Stimulated activated CD4-positive, alpha-beta T cell treated with anti-CD3 and anti-CD28 coated beads, TNF-alpha, amount 100 ng/mL, for 24 hours (primary cell): ENCODE measurements at places on chromosomes 4 and X.

DNA sequence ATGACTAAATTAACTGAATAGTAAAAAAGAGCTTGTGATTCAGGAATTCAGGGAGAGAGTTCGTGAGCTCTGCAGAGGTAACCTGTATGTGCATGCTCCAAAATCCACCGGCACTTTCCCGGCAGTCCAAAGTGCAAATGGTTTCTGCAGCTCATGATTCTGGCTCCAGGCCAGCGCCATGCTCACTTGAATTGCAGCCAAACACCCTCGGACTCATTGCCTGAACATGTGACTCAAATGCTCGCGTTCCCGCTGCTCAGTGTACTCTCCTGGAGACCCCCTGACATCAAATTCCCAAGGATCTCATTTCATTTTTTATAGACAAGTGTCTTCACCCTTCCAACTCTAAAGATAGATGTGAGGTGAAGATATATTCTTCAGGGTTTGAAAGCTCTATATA is 44.1 kb upstream of the SH3RF1 start:
- no peak for DNase-seq

DNA sequence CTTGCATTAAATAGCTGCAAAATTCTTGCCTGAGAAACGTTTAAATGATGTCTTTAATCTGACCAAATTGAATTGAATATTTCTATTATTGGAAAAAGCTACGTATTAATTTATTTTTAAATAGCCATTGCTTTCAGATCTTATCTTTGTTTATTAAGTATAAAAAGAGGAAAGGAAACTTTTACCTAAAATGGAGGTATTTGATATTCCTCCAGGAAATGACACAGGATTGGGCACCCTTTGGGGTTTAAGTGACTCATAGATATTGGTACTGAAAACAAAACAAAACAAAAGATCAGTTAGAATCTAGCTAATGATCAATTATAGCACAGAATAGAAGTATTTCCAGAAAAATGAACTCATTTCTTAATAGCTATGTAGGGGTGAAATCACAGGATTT is 34.1 kb downstream of the PLS3 start:
- DNase-seq: no peak

DNA sequence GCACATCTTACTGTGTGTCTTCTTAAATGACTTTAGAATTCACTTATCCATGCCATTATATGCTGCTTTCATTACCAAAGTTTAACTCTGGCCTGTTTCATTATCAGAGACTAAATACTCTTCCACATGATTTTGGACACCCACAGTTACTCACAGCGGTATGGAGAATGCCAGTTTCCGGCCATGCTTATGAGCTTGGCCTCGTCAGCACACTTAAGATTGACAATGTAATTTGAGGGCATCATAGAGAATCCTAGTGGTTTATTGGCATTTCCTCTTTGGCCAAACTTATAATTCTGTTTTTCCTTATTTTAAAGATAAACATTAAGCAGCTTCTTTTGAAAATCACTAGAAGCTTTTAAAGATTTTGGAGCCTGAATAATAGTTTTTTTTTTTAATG is 104.5 kb downstream of the IRF2 start:
- no peak for DNase-seq

- no peak for DNase-seq
Observed at GRCh38 chr4:42152507-42153504, at the start of gene BEND4. Gene BEND4, minus strand, starts transcription at chr4:42152655. Its CDS starts 512 bp downstream, at chr4:42152143.

- DNase-seq: no peak
Observed at GRCh38 chr4:13207226-13207625, 276.9 kb downstream of the RAB28 start.
